Activated T-helper 2 cell treated with anti-CD3 and anti-CD28 coated beads, Interferon-gamma antibody, Interleukin-2, Interleukin-4, amounts not matched to agents 10 μg/mL and 5 μg/mL and 100 μg/mL, durations not matched to agents 14 hours and 24 hours and 36 hours (primary cell): ENCODE measurements at places on chromosomes 16 and 17.

- no peak for DNase-seq
Observed at GRCh38 chr16:84380405-84380804, 12.1 kb downstream of the ATP2C2 start.

GRCh38 chr17:15262291-15263205 lies 2.6 kb downstream of the PMP22 start:
- DNase-seq = no peak

- DNase-seq = no peak
Observed at GRCh38 chr17:38659415-38659814, 15.3 kb downstream of the EPOP start.

GRCh38 chr17:5329784-5330557 lies 47.9 kb downstream of the RABEP1 start:
- DNase-seq = no peak

DNA sequence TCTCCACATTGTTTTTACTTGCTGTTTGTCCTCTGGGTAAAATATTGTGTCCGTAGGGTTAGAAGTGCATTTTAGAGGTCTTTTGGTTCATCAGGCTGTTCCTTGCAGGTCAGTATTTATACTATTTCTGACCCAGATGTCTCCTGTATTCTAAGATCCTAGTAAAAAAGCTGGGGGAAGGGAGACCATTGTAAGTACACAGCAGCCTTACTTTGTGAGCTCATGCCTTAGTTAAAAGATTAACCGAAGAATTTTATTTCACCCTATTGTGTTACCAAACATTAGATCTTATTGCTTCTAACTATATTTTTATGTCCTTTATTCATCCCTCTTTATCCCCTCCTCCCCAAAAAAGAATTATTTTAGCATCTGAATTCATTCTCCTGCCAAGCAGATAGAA lies 444.1 kb upstream of the RBFOX1 start:
- no peak for DNase-seq

DNA sequence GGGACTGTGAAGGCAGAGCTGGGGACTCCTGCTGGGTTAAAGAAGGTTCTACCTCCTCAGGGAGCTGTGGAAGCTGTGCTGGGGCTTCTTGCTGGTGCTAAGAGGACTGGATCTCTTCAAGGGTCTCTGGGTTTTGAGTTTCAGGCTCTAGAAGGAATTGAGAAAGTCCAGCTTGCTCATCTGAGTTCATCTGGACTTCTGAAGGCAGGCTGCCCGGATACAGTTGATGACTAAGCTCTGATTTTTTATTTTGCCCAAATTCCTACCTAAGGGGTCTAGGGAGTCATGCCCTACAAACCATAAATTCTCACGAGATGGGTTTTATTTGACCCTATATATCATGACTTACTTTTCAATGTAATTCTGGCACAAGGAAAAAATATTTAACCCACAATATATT lies 46.8 kb upstream of the TMEM97 start:
- no peak for DNase-seq

DNA sequence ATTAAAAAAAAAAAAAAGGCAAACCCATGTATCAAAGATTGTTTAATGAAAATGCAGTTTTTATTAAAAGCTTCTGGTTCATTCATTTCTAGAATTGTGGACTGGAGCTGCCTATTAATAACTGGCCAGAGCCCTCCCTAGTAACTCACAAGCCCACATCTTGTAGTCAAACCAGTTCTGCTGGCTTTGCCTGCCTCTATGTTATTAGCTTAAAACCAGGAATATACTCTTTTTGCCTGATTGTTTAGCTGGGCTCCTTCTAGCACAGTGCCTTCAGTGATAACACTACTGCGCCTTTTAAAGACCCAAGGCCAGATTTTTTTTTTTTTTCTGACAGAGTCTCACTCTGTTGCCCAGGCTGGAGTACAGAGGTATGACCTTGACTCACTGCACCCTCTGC lies 26.0 kb downstream of the TAC4 start:
- DNase-seq = no peak

- DNase-seq = peak; percentile 77
Observed at GRCh38 chr17:74981979-74982662, 5.3 kb upstream of the CDR2L start.

- DNase-seq = no peak
Observed at GRCh38 chr17:9121186-9121820, 100.0 kb downstream of the NTN1 start.

DNA sequence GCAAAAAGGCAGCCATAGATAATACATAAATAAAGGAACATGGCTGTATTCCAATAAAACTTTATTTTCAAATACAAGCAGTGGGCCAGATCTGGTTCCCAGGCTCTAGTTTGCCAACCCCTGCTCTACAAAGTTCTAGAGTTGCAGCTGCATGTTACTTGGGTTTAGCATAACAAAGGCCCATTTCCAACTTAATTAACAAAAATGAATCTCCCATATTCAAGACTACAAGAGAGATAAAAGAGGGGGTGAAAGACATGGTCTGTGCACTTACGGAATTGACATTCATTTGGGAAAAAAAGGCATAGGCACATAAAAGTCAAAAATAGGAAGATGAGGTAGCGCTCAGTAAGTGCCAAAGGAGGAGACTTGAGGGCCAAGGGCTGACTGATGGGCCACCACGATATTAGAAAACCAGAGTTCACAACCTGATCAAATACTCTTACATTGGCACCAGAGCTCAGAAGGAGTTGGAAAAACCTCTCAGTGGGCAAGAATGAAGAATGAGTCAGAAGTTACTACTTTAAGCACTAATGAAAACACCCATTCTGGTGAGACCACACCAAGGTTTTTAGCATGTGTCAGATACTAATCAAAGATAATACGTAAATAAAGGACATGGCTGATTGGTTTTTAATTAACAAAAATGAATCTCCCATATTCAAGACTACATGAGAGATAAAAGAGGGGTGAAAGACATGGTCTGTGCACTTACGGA lies 164.0 kb downstream of the VPS53 start:
- no peak for DNase-seq

DNA sequence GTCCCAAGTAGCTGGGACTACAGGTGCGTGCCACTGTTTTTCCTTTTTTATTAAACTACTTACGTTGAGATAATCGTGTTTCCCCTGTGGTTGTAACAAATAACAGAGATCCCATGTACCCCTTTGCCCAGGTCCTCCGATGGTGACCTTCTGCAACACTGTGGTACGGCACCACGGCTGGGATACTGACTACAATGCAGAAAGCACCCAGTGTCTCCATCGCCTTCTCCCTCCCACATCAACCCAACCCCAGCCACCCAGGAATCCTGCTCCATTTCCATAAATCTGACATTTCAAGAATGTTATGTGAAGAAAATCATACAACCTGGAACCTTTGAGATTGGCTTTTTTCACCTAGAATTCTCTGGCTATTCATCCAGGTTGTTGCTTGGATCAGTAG lies 22.1 kb downstream of the MPRIP start:
- no peak for DNase-seq
